ENCODE measurements at places on chromosomes 13 and 19.

DNA sequence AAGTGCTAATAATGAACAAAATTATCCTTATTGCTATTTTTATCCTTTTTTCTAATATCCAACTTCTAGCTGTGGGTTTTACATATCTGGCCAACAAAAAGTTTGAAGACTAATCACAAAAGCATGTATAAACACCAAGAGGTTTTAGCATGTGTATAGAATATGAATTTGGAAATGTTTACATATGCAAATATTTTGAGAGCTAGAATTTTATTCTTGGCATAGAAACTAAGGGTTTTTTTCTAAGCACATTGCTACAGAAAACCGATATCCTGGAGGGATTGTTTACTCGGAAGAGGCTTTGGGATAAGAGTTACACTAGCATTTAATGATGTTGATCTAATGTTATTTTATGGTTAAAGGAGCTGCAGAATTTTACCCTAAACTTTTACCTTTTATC is 392.1 kb downstream of the EFNB2 start:
- DNase-seq, result peak; percentile 32

DNA sequence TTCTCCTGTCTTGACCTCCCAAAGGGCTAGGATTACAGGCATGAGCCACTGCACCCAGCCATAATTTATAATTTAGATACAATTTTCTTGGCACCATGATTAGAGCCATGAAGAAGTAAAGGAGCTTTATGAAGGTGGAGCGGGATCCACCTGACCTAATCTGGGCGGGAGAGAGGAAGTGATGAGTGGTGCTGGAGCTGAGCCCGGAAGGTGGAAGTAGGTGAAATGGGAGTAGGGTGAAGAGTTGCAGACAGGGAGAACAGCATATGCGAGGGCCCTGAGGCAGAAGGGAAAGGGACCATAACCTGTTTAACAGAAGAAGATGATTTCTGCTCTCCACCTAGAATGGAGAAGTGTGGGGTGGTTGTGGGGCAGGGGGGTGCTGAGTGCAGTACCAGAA is 4.2 kb downstream of the BLOC1S3 start:
- DNase-seq, result no peak

- no peak for DNase-seq
These were observed 71.8 kb downstream of the STARD13 start for GRCh38 chr13:33213797-33214196.

DNA sequence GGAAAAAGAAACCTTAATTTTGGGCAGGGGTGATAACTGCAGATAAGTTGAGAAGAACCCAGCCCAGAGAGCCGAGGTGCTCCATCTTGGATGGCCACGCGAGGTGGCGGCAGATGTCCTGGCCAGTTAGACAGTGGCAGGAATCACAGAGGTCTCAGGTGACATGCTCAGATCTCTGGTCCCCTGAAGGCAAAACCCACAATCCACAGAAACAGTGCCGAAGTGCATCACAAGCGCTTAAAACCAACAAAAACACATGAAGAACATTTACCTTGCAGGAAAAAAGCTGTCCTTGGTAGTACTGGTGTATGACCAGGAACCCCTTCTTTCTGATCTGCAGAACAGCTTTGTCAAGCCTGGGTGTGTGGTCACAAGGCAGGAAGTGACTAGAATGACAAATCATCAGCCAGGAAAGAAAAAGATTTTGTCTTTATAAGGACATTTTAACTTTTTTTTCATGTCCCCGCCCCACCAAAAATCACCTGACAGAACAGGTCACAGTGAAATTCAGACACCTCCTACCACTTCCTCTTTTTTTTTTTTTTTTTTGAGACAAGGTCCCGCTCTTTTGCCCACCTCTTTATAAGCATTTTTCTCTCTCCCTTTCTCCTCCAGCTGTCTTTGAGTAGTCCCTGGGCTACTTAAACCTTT is at the start of gene LCP1:
TSS of gene LCP1 (minus strand) at position 338 of the 651 bp plus-strand sequence. CDS start 22,515 bp downstream, outside the sequence.
- DNase-seq, result no peak

Data from brain pericyte (primary cell).